Posterior vena cava (tissue), 2 donors: ENCODE measurements at places on chromosomes 7 and 10. TPM values are rescaled to one million over a fixed set of nuclear protein-coding genes. Genes with fewer than 3 reads are reported as not detected.

- DNase-seq: no peak
Measured at GRCh38 chr10:20809631-20810030, 87.5 kb downstream of the NEBL start.

GRCh38 chr7:41731493-41732435, 28.9 kb upstream of the INHBA start:
- no peak for DNase-seq

DNA sequence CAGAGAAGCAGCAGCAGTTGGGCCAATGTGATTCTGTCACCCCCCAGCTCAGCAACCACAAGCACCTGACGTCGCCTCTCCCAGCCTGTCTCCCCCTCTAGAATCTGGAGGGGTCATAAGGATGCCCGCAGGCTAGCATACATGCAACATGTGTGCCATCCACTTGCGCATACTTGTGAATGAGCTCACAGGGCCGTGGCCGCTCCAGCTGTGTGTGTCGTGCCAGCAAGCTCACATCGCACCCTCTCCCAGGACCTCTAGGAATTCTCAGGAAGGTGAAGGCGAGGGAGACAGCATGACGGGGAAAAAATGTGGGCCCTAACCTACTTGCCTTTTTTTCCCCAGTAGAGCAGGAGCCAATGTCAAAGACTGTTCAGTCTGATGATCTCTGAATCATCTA, 80.3 kb downstream of the STRA8 start:
- no peak for DNase-seq

Gene PAPSS2
- 30.9 TPM for total RNA-seq

DNA sequence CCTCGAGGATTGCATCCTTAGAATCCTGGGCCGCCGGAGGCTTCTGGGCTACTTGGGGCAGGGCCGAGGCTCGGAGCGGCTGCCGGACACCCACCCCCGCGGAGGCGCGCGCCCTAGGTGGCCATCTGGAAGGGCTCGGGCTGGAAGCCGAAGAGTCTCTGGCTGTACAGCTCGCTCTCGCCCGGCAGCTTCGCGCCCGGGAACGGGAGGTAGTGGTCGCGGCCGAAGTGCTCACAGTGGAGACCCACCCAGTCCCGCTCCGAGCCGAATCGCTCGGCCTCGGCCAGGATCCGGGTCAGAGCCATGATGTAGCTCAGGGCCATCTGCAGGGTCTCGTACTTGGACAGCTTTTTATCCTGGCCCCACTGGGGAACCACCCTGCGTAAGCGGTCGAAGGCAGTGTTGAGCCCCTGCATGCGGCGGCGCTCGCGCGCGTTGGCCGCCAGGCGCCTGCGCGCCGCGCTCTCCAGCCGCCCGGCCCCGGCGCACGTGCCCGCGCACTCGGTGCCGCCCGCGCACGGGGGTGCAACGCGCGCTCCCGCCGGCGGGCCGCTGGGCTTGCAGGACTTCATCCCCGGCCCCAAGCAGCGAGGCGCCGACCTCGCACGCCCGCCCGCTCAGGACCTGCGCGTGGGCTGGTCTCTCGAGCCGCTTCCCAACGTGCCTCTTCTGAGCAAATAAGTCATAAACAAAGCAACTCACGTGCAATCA, 652 bp downstream of the ATOH7 start:
- peak; percentile 84 for DNase-seq

Gene CTAGE8
- total RNA-seq: 0.60 TPM

- no peak for DNase-seq
Measured at GRCh38 chr7:81674431-81674830, 95.4 kb downstream of the HGF start.

Gene CCL24
- not detected for total RNA-seq

Gene FXYD4
- total RNA-seq: not detected

Gene EBLN1
- total RNA-seq: not detected

Gene CYP26C1
- not detected for total RNA-seq

Gene JAKMIP3
- 0.62 TPM for total RNA-seq

DNA sequence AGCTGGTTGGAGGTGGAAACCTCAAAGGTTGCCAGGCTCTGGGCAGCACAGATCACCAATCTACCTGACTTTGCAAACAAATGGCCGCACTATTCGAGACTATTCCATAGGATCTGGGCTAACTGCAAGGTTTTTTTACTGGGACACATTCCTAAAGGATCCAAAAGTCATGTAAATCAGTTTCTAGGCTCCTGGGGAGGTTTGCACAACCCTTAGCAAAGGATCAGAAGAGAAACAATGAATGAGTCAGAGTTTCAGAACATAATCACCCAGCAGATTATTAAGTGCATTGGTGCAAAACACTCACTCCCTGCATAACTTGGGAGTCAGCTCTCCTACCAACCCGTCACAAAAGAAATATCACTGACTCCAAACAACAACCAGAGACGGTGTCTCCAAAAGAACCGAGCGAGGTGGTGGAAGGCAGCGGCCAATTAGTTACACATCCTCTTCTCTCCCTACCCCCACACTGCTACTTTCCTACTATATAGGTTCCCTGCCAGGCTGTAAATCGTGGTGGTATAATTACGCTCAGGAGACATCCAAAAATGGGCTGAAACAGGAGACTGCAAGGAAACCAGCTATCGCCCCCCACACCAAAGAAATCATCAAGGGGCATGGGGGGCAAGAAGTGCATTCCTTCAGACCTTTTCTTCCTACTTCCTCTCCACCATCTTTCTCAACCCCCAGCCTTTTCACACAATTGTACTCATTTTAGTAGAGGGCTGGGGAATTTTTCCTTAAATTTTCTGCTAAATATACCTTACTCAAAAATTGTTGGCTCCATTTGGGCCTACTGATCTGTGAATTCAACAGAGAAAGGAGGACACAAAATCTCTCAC, 3.2 kb downstream of the UBE2H start:
- peak; percentile 30 for DNase-seq

GRCh38 chr10:124575107-124576035, 113.7 kb downstream of the LHPP start:
- peak; percentile 76 for DNase-seq

DNA sequence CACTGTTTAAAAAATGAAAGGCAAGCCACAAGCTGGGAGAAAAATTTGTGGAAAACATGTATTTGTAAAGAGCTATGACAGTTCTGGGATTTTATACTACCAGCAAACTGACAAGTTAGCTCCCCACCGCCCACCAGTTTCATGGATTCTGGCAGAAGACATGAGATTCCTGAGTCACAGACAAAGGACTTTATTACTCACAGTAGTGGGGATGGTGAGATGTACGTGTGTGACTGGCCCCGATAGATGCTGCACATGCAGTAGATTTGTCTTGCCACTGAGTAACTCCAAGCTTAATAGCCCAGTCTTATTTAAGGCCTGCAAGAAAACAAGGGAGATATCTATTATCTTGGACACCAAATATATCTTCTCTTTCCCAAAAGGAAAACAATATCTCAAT, 281.7 kb downstream of the AHR start:
- peak; percentile 66 for DNase-seq
